ENCODE measurements at places on chromosomes 12 and 14.

- DNase-seq: no peak
Measured at GRCh38 chr12:42735861-42736361, 146.4 kb upstream of the PRICKLE1 start.

DNA sequence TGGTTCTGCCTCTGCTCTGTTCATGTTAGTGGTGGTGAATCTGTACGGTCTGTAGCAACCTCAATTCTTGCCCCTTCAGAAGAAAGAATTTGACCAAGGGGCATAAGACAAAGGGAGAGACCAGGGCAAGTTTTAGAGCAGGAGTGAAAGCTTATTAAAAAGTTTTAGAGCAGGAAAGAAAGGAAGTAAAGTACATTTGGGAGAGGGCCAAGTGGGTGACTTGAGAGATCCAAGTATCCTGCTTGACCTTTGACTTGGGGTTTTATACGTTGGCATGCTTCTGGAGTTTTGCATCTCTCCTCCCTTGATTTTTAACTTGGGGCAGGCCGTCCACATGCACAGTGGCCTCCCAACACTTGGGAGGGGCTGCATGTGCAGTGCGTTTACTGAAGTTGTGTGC, 225.0 kb downstream of the CRADD start:
- no peak for DNase-seq

- DNase-seq: no peak
Measured at GRCh38 chr12:123149501-123150274, 1.2 kb downstream of the PITPNM2 start.

- no peak for DNase-seq
Measured at GRCh38 chr12:91781114-91781513, 364.5 kb downstream of the BTG1 start.

- no peak for DNase-seq
Measured at GRCh38 chr12:75754141-75754540, 242.7 kb upstream of the KRR1 start.

DNA sequence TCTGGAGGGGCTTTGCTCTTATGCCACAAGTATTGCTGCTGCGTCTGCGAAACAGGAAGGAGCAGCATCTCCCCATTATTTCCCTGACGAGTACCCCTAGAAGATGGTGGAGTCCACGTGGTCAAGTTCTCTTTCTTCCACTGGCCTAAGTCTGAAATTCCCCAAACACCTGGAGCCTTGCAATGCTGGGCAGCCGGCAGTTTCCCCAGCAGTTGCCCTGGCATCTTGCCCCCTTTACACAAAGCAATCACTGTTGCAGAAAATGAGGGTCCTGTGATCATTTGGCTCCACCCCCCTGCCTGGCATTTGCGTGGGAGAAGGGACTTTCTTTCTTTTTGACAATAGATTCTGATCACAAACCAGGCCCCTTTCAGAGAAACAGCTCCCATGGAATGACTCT, 56.9 kb downstream of the FOS start:
- no peak for DNase-seq

- no peak for DNase-seq
Measured at GRCh38 chr12:51441583-51441982, 17.0 kb downstream of the SLC4A8 start.

DNA sequence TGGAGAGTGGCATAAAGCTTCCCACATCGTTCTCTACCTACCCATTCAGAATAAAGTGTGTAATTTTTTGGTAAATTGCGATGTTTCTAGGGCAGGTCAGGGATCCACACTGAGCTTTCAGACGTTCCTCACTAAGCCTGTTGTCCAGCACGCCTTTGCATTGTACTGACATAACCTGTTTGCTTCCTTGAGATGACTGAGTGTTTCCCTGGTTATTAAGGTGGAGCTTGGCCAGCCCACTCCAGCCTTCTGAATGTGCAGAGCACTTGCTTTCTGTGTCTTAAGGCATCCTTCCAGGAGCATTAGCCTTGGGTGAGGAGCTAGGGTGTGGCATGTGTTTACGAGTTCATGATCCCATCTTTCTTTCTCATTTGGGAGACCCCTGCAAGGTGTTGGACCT, 96.4 kb downstream of the TMEM260 start:
- no peak for DNase-seq

- DNase-seq: no peak
Measured at GRCh38 chr12:52014567-52015530, 8.1 kb downstream of the TAMALIN start.

DNA sequence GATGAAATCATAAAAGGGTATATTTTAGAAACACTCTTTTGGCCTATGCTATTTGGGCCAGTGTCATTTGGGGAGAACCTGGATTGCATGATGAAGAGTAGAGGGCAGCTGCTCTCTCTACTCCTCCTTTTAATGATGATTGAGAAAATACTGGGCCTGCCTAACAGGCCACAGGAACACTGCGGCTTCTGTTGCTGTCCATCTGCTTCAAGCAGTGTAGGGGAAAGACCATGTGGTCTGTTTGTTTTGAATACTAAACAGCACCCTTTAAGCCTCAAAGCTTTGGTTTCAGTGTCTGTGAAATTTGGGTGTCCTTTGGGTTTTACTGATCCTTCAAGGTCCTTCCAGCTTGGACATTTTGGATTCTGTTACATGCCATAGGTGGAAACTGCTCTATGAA, 78.0 kb downstream of the TTC6 start:
- no peak for DNase-seq

GRCh38 chr12:75577812-75578211, 66.4 kb upstream of the KRR1 start:
- no peak for DNase-seq

DNA sequence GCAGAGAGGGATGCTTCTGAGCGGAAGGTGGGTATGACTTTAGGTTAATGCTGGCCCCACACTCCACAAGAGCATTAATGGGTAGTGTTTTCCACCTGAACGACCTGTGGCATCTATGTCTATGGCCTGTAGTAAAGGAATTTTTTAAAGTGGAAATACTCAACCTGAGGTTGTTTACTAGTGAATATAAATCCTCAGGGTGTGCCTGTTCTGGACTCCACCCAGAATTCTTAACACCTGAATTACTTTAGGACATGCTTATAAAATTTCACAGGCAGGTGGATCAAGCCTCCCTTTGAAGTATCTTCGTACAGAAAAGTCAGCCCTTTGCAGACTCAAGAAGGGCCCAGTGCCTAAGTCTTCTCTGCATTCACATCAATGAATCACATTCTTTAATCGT, 196.1 kb downstream of the ESR2 start:
- DNase-seq: no peak

GRCh38 chr14:24368212-24368561, 203 bp downstream of the NFATC4 start:
- DNase-seq: no peak

GRCh38 chr12:26833743-26834490, 923 bp upstream of the ITPR2 start:
- no peak for DNase-seq

GRCh38 chr12:46875095-46875494, 49.3 kb upstream of the SLC38A4 start:
- DNase-seq: no peak

- no peak for DNase-seq
Measured at GRCh38 chr14:100389497-100390104, 66.5 kb downstream of the SLC25A47 start.

DNA sequence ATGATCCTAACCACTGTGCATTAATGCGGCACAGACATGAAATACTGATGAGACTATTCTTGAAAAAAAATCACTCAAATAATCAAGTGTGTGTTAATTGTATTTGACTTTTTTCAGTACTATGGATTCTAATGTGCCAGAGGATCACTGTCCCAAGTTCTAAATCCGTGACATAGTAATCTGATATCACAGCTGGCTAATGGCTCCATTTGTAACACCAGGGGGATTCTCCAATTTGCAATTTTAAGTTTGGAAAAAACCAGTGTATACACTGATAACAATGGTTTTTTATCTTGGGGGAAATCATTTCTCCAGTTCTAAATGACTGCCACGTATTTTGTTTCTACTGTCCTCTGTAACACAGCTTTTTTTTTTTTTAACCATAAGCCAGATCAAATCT, 33.0 kb downstream of the MPHOSPH9 start:
- DNase-seq: no peak

GRCh38 chr14:52695481-52696091, at the start of gene ERO1A:
Gene ERO1A, minus strand, starts transcription at chr14:52695558. Its CDS starts 77 bp downstream, at chr14:52695481.
- DNase-seq: no peak

DNA sequence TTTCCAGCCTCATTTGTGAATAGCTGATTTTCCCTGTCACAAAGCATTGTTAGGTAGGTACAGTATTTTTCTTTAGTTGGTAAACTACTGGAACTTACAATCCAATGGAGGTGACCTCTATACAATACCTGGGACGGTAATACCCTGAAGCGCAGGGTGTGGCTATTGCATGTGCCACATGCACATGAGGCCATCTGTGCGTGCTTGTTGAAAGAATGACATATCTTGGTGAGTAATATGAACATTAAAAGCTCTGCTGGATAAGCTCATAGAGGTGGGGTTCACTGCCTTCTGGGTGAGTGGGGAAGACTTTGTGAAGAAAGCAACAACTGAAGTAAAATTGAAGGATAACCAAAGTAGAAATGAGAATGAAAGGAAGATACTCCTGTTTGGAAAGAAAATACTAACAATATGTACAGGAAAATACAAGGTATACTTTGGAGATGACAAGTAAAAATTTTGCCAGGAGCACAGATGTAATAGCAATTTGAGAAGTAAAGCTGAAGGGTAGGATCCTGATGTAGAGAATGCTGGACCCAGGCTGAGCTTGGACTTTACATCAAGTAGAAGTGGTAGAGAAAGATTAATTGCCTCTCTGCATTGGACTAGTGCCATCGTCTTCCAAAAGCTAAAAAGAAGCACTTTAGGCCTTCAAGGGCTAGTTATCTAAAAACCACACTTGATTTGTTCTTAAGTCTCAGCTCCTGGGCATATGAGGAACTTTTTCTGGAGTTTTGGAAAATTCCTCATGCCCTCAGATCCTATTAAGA, 97.1 kb downstream of the SLC38A6 start:
- no peak for DNase-seq

DNA sequence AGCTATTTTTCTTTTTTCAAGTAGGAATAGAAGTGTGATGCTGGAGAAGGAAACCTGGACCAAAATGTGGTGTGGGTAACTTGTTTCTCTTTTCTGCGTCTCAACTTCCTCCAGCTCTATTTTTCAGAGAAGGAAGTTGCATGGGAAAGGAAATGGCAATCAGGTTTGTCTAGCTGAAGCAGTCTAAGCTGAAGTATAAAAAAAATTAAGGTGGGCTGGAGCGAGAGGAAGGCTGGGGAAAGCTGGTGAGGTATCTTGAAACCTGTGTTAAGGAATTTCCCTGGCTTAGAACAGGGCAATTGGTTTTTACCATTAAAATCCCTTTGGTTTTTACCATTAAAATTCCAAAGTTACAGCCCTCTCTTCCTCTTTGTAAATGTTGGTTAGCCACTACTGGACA, 34.2 kb upstream of the NINJ2 start:
- DNase-seq: no peak

DNA sequence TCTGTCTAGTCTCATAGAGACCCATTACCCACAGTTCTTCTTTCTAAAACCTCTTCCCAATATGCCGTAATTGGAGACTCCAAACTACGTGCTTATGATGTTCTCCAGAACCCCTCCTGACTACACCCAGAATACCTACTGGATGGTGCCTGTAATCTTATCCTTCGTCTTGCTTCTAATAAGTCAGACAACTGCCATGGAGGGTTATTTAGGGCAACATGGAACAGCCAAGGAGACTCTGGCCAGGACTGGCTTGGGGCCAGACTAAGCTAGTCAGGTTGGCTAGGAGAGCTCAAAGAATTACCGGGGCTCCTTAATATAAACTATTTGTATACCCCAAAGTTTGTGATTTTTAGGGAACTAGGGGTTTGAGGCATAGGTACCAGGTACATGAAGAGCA, 6.8 kb downstream of the PFKM start:
- DNase-seq: no peak

DNA sequence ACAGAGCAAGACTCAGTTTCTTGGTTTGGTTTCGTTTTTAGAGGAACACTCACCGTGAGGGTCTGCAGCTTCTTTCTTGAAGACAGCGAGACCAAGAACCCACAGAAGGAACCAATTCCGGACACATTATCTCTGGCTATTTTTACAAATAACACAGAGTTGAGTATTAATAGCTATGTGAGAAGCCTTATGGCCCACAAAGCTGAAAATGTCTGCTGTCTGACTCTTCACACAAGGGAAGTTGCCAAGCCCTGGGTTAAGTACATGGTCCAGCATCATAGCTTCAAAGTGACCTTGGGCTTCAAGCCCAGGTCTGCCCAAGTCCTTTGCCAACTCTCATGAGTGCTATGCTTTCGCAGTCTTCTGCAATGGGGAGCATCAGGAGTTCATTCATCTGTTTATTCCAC, 2.6 kb upstream of the LGMN start:
- no peak for DNase-seq

DNA sequence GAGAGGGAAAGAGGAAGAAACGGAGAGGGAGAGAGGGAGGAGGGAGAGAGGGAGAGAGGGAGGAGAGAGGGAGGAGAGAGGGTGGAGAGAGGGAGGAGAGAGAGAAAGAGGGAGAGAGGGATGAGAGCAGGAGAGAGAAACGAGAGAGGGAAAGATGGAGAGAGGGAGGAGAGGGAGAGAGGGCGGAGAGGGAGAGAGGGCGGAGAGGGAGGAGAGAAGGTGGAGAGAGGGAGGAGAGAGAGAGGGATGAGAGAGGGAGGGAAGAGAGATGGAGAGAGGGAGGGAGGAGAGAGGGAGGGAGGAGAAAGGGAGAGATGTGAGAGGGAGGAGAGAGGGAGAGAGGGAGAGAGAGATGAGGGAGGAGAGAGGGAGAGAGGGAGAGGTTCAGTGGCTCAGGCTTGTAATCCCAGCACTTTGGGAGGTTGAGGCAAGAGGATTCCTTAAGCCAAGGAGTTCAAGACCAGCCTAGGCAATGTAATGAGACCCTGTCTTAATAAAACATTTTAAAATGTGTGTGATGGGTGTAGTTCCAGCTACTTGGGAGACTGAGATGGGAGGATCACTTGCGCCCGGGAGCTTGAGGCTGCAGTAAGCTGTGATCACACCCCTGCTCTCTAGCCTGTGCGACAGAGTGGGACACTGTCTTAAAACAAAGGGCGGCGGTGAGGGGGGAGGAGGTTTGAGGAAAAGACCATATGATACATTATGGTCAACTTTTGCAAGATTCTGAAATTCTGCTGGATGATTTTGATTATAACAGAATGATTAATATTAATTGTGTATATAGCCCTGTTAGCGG, 21.3 kb upstream of the SNRPF start:
- DNase-seq: no peak

DNA sequence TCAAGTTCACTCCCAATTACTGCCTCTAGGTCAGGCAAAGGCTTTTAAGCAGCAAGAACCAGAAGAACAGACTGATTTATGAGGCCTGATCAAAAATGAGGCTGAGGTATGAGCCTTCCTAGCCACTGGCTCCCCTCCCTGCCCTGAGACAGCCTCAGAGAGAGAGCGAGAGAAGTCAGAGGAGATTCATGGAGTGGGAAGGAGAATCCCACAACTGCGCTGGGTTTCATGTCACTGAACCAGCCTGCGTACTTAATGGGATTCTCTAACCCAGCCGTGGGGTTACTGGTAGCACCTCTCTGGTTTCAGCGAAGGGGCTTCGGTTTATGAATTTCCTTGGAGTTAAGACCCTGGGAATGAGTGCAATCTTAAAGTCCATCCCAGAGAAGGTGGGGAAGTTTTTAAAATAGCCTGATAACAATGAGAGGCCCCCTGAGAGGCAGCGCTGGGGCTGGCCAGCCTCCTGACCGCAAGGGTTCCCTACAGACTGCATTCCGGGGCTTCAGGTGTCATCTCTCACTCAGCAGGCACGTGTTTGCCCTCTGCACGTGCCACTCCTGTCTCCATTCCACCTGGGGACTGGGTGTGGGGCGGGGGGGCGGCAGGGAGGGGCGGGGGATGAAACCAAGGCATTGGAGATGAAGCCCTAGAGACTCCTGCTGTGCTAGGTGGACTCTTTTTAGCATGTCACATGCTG, 6.1 kb upstream of the GPRC5A start:
- no peak for DNase-seq

GRCh38 chr12:24561411-24561871, 387.5 kb downstream of the BCAT1 start:
- DNase-seq: no peak
